K562 (cell line): ENCODE measurements at places on chromosomes 5 and 9. TPM values are rescaled to one million over a fixed set of nuclear protein-coding genes. Genes with fewer than 3 reads are reported as not detected.

DNA sequence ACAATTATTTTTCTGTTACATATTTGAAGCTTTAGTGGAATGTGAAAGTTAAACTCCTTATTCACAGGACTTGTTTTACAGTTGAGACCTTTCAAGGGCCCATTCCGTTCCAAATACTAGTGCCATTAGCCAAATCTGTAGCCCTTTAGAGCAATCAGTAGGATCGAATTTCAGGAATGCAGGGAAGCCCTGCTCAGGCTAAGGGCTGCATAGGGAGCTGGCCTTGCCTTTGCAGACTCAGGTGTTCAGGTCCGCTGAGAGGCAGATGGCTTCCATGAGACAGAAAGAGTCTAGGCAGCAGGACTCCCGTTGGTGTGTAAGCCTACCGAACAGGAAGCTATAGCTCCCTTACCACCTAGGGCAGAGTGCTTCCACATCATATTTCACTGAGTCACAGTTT is 150.1 kb upstream of the SLC27A6 start:
- no peaks in the 10 kb centered on the region for H3K36me3 ChIP-seq
- no peaks in the 10 kb centered on the region for H3K4me1 ChIP-seq
- no peak overlapping the region for H3K4me3 ChIP-seq
- DNase-seq = no peak
- no peaks in the 10 kb centered on the region for H3K27me3 ChIP-seq

DNA sequence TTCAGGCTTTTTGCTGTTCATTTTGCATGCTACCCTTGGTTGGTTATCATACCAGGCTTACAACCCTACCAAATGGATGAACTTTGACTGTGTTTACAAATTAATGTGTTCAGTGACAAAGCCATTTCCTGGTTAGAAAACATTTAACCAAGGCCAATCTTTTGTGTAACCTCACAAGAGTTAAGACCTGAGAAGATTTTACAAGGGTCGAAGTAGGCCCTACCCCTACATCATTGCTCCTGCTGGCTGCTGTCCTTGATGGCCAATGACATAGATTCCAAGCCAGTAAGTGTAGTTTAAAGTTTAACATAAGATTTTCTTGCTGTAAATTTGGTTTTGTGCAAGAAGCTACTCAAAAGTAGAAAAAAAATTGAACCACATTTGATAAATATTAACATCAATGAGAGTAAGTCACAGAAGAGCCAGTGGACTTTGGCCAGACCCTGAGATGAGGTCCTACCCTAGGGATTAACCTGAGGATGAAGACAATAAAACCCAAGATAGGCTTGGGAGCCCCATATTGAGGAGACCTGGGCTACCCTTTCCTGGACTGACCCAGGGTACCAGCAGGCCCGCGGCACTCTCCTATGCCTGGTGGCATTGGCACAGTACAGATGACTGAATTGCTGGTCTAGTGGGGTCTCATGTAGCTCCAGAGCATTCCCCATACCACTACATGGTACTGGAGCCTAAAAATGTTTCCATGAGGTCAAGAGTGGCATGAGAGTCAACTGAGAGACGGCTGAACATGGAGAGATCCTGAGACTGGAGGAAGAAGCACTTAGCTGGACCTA is 8.3 kb downstream of the C1QTNF3 start:
- H3K4me1 ChIP-seq = no peaks in the 10 kb centered on the region
- H3K4me3 ChIP-seq = no peak overlapping the region
- H3K36me3 ChIP-seq = no peaks in the 10 kb centered on the region
- H3K27ac ChIP-seq = no peak overlapping the region
- H3K27me3 ChIP-seq = no peaks in the 10 kb centered on the region

DNA sequence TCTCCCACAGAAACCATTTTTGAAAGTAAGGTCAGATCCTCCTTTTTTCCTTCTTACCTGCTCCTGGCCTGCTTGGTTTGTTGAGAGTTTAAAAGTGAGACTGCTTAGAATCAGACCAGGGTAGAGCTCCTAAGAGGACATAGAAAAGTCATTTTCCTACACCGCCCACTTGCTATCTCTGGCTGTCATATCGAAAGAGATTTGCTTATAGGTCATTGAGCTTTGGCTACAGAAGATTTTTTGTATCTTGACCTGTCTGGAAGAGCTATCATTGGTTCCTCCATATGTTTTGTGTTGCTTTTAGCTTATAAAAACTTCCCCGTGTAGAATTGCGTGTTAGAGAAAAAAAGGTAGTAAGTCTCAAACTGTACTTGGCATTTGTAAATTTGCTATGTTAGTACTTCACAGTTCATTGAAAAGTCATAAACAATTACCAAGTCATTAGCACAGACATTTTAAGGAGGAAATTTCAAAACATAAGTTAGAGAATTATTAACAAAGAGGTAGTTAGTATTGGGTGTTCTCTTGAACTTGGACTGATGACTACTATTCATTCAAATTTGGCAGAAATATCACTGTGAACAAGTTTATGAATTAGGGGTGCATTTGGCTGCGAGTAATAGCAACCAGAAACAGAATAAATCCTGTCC is 96.6 kb downstream of the MAN2A1 start:
- no peaks in the 10 kb centered on the region for H3K27me3 ChIP-seq
- H3K27ac ChIP-seq = no peak overlapping the region
- no peak for DNase-seq

FBXL7 gene
- 0.04 and 0.09 TPM in 2 replicates for total RNA-seq

PCDHGA2 gene
- 0.18 and 0.27 TPM in 2 replicates for total RNA-seq

- no peaks in the 10 kb centered on the region for H3K4me1 ChIP-seq
- H3K36me3 ChIP-seq = no peaks in the 10 kb centered on the region
- no peak for DNase-seq
- H3K27me3 ChIP-seq = no peaks in the 10 kb centered on the region
Observed at GRCh38 chr5:124239572-124239971, 506.9 kb downstream of the ZNF608 start.
